ENCODE measurements at places on chromosomes 11 and 22.

DNA sequence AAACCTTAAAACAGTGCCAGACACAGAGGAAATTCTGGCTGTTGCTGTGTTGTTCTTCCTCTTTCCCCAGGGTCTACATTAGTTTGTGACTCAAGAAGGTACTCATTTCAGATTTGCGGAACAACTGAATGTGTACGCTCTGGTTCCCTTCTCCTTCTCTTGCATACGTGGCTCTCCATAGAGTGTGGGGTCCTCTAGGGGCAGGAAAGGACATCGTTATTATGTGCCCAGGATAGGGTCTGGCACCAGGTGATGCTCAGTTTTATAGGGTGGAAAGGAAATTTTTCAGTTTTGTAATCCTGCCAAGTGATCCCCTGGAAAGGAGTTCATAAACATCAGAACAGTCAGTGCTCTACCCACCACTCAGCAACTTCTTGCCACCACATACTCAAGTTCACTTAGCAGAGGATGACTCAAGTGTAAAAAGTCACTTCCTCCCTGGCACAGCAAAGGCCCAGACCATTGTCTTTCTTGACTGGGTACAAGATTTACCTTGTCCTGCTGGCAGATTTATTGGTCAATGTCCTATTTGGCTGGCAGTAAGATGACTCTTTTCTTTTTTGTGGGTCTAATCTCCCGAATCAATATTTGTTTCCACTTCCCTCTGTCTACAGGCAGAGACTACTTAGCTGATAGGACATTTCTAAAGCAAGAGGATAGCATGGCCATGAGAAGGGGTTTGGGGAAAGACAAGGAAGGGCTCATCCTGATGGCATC is 246.0 kb upstream of the TENM4 start:
- DNase-seq, result no peak

DNA sequence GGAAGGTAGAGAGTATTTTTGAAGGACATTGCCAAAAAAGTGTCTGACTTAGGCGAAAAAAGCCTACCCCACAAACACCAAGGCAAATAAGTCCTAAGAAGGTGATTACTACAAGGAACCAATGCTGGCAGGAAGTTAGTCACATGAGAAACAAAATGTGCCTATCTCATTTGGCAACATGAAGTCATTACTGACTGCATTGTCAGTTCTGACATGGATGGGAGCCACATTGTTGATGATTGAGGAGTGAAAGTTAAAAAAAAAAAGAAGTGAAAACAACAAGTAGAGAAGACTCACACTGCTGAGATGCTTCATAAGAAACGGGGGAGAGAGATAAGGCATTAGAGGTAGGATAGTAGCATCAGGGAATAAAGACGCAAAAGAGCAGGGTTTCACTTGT is 141.5 kb upstream of the FAT3 start:
- DNase-seq, result no peak

GRCh38 chr11:76248210-76248609 is 41.9 kb upstream of the WNT11 start:
- DNase-seq, result no peak

GRCh38 chr22:42719133-42719532 is 1.5 kb downstream of the A4GALT start:
- no peak for DNase-seq

GRCh38 chr11:60753309-60753708 is 3.4 kb upstream of the MS4A15 start:
- no peak for DNase-seq

GRCh38 chr22:40679249-40679963 is at the start of gene MCHR1:
Gene MCHR1 (plus strand): TSS chr22:40679484. CDS start chr22:40679653, 169 bp downstream.
- no peak for DNase-seq

- no peak for DNase-seq
Observed at GRCh38 chr11:129538323-129538722, 162.7 kb downstream of the BARX2 start.

DNA sequence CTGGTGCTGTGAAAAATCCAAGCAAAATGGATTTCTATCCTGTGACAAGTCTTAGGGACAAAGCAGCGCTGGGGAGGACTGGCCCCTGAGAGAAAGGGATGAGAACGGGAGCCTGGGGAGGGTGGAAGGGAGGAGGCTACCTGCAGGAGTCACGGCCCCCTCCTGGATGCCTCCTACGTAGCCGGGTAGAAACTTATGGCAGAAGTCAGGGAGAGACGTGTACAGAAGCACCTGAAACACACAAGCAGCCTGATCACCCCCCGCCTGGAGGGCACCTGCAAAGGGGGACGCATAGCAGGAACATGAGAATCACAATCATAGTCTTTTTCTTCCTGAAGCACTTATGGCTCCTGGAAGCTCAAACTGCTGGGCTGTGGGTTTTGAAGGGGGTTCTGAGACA is 6.1 kb downstream of the DHCR7 start:
- no peak for DNase-seq

GRCh38 chr11:112613051-112613972 is 347.9 kb upstream of the NCAM1 start:
- DNase-seq, result peak; percentile 36

- no peak for DNase-seq
Observed at GRCh38 chr11:45934580-45935318, 12.3 kb downstream of the LARGE2 start.

- DNase-seq, result no peak
Observed at GRCh38 chr11:766936-767210, 10.4 kb downstream of the GATD1 start.

- DNase-seq, result no peak
Observed at GRCh38 chr11:64758330-64759079, 1.3 kb downstream of the PYGM start.

GRCh38 chr11:3855808-3856491 is 486 bp downstream of the STIM1 start:
- peak; percentile 39 for DNase-seq

GRCh38 chr22:41911001-41911611 is 3.8 kb downstream of the SHISA8 start:
- DNase-seq, result no peak

DNA sequence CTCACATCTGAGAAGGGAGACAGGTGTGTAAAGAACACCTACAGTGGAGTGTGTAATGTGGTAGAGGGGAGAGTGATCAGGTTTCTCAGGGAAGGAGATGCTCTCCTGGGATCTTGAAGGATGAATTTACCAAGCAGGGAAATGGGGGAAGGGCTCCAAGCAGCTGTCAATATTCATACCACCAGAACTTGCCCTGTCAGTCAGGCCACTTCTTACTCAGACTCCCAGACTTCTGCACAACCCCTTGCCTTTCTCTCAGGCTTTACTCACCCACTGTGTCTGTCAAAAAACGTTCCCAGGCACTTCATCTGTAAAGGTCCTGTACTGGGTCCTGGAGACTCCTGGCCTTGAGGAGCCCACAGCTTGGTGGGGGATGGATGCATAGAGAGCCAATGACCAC is 14.0 kb upstream of the FCHSD2 start:
- DNase-seq, result no peak

Data from uterus (tissue), 4 donors.